SK-N-SH treated with all-trans-retinoic acid at 6 μM for 48 hours (cell line): ENCODE measurements at places on chromosomes 16 and 17.

DNA sequence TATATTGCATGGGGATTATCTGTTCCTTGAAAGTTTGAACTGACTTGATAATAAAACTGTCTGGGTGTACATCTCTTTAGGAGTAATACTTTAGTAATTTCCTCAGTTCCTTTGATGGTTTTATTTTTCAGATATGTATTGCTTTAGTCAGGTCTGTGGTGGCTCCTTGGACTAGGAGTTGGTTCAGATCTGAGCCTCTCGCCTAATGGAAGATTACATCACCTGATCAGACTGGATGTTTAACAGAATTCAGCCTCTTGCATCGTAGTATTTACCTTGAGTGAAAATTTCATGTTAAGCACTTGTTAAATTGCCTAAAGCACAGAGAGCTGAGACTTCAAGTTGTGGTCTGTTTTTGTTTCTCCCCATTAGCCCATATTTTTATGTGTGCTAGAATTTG lies 267.3 kb downstream of the MAP2K4 start:
- no peak for ATAC-seq

GRCh38 chr17:16945663-16946218 lies 26.2 kb downstream of the TNFRSF13B start:
- ATAC-seq: no peak

DNA sequence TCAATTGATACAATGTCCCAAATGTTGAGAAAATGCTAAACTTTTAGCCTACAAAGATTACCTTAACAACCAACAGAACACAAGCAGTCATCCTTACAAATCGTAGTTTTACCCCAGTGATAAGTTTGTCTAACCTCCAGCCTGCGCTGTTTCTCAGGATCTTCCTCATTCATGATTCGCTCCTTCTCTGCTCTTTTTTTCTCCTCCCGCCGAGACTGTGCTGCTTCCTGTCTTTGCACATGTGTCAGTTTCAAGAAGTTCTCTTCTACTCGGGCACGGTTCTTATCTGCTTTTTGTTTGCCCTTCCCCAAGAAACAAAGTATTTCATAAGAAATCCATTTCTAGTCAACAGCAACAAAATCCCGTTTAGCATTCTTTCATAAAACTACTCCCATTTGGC lies 10.2 kb upstream of the STRADA start:
- ATAC-seq: no peak

- ATAC-seq: no peak
These were observed 139.5 kb downstream of the ZNF423 start for GRCh38 chr16:49716339-49716934.

DNA sequence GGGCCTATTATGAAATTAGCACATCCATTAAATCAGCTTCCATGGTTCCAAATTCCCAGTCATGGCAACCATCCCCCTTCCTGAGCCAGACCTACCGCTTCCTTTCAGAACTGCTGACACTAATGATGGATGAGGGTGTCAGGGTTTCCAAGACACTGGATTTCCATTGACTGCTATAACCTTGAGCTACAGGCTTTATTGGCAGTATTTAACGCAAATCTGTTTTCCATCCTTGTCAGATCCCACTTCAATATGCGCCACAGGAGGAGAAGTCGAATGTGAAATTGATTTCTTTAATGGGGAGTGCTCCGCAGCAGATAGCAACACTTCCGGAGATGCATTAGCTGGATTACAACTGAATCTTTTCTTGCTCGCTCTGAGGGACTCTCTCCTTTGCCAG lies 197.1 kb downstream of the HS3ST4 start:
- ATAC-seq: no peak

- ATAC-seq: no peak
These were observed 4.0 kb downstream of the CA7 start for GRCh38 chr16:66848172-66848571.

GRCh38 chr17:45948881-45949624 lies 50.0 kb upstream of the STH start:
- no peak for ATAC-seq

GRCh38 chr16:80640316-80640715 lies 99.5 kb downstream of the DYNLRB2 start:
- no peak for ATAC-seq

DNA sequence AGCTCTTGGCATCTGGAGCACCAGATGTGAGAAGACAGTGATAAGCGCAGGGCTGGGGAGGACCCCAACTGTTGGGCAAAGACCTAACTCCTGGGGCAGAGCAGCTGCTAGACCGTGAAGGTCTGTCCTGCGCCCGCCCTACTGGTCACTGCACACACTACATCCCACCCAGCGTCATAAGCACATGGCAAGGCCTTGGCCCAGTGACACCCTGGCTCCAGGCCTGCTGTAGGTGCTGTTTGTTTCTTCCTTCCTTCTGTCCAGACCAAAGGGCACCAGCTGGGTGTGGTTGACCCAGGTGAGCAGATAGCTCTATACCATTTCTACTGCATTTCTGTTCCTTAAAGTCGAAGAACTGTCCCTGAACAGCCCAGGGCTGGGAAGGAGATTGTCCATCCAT lies 6.4 kb downstream of the TRPV3 start:
- peak; percentile 55; the same call in 2 of the 3 replicates for ATAC-seq

- ATAC-seq: peak; percentile 40; the same call in 1 of the 3 replicates
These were observed 22.1 kb downstream of the TRIM25 start for GRCh38 chr17:56891751-56892150.

- ATAC-seq: no peak
These were observed 15.7 kb upstream of the CDH3 start for GRCh38 chr16:68629351-68629910.

- no peak for ATAC-seq
These were observed 3.9 kb upstream of the SPATA20 start for GRCh38 chr17:50542795-50543774.

- ATAC-seq: no peak; the same call in 2 of the 3 replicates
These were observed 108.6 kb downstream of the PITPNC1 start for GRCh38 chr17:67485666-67486065.

DNA sequence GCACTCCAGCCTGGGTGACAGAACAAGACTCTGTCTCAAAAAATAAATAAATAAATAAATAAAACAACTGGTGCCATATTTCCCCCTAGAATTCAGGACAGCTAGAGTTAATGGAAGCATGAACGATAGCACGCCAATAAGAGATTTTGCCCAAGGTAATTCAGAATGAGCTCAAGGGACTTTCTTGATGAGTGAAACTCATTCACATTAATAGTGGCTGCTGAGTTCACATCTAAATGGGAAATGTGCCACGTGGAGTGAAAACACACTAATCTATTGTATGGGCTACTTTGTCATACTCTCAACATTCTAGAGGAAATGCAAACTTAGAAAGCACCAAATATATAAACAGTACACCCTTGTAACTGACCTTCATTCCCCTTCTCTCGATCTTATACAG lies 47.4 kb upstream of the PSMD7 start:
- no peak for ATAC-seq

GRCh38 chr16:48099455-48099854 lies 56.3 kb downstream of the ABCC12 start:
- ATAC-seq: peak; percentile 49; the same call in 2 of the 3 replicates

GRCh38 chr16:27441276-27441675 lies 39.3 kb downstream of the IL21R start:
- ATAC-seq: no peak

- ATAC-seq: no peak
These were observed 319.1 kb downstream of the TOX3 start for GRCh38 chr16:52227851-52228250.

GRCh38 chr16:67394155-67395104 lies 1.1 kb upstream of the TPPP3 start:
- ATAC-seq: no peak

DNA sequence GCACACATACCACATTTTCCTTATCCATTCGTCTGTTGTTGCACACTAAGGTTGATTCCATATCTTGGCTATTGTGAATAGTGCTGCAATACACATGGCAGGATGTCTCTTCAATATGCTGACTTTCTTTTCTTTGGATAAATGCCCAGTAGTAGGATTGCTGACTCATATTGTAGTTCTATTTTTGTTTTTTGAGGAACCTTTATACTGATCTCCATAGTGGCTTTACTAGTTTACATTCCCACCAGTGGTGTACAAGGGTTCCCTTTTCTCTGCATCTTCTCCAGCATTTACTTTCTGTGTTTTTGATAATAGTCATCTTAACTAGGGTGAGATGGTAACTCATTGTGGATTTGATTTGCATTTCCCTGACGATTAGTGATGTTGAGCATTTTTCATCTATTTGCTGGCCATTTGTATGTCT lies 118.1 kb downstream of the STXBP4 start:
- peak; percentile 98 for ATAC-seq

- no peak for ATAC-seq
These were observed 179.4 kb upstream of the FOXF1 start for GRCh38 chr16:86330906-86331305.

- ATAC-seq: no peak
These were observed 33.5 kb upstream of the SKAP1 start for GRCh38 chr17:48463526-48463925.

DNA sequence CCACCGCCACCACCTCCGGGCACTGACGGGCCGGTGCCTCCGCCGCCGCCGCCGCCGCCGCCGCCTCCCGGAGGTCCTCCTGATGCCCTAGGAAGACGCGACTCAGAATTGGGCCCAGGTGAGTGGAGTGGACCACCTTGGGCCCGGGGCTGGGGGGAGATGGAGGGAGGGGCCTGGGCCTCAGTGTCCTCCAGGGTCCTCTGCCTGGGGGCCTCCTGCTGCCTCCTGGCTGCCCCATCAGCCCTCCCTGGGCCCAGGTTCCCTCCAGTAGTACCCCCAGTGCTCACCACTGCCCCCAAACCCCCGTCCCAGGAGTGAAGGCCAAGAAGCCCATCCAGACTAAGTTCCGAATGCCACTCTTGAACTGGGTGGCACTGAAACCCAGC lies 19.9 kb downstream of the SPATA32 start:
- no peak for ATAC-seq

DNA sequence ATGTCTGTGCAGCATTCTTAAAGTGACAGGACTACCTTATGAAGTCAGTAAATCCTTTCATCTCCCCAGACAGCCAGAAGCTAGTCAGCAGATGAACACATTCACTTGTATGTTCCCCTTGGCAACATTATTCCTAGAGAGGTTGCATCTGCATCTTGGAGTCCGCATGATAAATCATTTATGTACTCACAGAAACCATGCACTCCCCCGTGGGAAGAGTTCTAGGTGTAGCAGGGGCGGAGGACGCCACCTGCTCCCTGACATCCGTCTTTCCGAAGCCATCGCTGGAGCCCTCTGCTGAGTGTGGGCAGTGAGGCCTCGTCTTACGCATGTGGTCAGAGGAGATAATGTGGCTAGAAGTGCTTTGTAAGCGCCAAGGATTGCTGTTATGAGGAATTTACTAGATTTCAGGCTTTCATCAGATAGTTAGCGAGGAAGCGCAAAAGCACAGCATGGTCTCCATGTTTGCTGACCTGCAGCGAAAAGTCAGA lies 144.5 kb downstream of the RPTOR start:
- no peak for ATAC-seq
